ENCODE measurements at places on chromosomes 5 and 9.
A peak's percentile ranks its signal among the peaks of the same experiment; 100 is the strongest.

DNA sequence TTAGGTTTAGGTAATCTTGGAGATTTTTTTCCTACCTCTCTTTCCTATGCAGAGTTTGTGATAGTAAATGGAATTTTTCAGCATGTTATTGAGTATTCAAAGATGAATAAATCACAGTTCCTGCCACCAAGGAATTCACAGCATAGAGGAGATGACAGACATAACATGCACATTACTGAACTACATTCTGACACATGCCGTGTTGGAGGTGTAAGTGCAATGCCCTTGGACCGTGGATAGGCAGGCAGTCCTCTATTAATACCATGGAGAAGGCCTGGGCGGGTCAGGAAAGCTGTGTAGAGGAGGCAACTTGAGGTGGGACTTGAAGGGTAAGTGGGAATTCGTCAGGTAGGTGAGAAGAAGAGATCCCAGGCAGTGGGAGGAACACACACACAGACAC, 43.9 kb downstream of the MCCC2 start:
- DNase-seq = no peak

DNA sequence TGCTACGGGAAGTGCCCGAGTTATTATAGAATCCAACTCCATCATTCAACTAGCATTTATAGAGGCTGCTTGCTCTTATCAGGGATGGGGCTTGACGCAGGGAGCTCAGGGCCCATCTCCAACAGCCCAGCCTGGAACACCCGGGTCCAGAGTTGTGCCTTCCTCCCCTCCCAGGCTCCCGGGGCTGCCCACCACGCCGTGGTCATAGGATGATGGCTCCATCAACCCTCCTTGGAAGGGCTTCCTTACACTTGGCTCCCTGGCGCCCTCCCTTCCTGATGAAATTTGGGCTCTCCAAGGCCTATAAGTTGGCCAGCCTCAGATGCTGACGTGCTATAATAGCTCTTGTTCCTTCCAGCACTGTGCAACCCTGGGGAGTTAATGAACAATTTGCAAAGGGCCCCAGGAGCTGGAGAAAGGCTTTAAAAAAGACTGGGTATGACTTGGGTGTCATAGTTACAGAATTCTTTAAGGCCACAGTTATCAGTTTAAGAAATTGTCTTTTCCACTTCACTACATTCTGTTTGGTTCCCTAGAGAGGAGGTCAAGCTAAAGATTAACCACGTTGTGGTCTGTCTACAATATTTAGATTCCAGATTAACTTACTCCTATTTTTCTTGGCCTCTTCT, 42.5 kb upstream of the GADD45G start:
- no peak for DNase-seq

- DNase-seq = no peak
These were observed 161.9 kb downstream of the TRIO start for GRCh38 chr5:14305045-14305444.

DNA sequence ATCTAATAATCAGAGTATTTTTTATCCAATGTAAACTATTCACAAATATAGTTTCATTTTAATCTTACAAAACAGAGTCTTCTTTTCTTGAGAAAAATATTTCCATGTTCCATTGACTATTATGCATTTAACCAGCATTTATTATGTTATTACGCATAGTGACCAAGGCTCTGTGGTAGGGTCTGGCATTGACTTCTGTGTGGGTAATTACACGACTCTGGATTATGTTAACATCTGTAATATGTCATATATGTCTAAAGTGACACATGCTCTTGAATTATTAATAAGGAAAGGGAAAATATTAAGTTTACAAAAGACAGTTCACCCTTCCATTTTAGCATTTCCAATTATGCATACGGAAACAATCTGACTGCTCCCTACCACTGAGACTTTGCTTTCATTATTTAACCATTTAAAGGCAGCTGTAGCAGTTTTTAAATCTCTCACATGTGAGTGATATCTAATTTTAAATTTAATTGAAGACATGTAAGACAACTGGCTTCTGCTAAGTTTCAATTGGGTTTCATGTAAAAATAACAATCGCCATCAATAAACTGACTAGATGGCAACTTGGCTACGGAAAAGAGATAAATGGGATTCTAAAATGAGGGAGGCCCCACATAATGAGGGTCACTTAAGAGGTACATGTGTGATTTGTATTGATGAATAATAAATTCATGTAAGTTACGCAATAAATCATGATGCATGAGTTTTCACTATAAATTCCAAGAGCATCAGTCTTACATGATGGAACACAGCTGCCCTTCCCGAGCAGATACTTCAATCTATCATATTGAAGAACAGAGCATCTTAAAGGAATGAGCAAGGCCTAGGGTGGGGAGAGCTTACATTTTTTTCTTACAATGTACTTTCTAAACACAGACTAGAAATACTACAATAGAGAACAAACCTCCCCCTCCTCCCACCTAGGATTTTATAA, 1056.8 kb downstream of the MAT2B start:
- peak; percentile 93 for DNase-seq

DNA sequence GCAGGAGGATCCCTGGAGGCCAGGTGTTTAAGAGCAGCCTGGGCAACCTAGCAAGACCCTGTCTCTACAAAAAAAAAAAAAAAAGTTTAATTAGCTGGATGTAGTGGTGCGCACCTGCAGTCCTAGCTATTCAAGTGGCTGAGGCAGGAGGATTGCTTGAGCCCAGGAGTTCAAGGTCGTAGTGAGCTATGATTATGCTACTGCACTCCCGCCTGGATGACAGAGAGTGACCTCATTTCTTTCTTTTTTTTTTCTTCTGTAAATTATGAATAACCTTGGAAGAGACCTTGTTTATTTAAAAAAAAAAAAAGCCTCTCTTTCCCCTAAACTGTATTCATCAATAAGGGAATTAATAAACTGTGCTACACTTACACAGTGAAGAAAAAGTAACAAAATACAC, 43.6 kb upstream of the SLC30A5 start:
- DNase-seq = no peak

GRCh38 chr9:105405514-105406131, 42.2 kb upstream of the FSD1L start:
- DNase-seq = no peak

- no peak for DNase-seq
These were observed 15.0 kb upstream of the ORM1 start for GRCh38 chr9:114307899-114308267.

DNA sequence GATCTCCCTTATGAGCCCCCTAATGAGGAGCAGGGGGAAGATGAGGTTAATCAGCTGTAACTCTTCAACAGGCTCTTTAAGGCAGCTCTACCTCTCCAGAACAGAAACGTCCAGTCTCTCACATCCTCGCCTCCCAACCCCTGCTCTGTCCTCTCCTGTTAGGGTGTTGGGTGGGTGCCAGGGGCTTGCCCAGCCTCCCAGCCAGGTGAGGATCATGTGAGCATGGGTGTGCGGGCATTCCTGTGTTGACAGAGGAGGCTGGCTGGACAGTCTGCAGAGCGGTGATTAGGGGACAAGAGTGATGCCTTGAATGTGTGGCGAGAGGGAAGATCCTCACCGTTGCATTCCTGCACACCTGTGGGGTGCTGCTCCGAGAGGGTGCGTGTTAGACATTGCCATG, 51.7 kb downstream of the CCDC180 start:
- no peak for DNase-seq

GRCh38 chr5:39696672-39697398, 272.1 kb upstream of the DAB2 start:
- no peak for DNase-seq
